ENCODE measurements at places on chromosomes 3 and 15. TPM values are rescaled to one million over a fixed set of nuclear protein-coding genes. Genes with fewer than 3 reads are reported as not detected.

Gene CYP8B1
- total RNA-seq = not detected

Gene CIB2
- 12.0 TPM for total RNA-seq

Gene RABL3
- total RNA-seq = 25.3 TPM

Gene KNG1
- total RNA-seq = 3.6 TPM

Gene SNX4
- 56.6 TPM for total RNA-seq

Gene PDE12
- total RNA-seq = 24.6 TPM

Data from left colon (tissue), 2 donors.